ENCODE measurements at places on chromosomes 6 and 20.

GRCh38 chr20:21315138-21315537 lies 12.0 kb downstream of the XRN2 start:
- DNase-seq, result no peak

GRCh38 chr6:88750936-88751335 lies 212.5 kb downstream of the RNGTT start:
- no peak for DNase-seq

DNA sequence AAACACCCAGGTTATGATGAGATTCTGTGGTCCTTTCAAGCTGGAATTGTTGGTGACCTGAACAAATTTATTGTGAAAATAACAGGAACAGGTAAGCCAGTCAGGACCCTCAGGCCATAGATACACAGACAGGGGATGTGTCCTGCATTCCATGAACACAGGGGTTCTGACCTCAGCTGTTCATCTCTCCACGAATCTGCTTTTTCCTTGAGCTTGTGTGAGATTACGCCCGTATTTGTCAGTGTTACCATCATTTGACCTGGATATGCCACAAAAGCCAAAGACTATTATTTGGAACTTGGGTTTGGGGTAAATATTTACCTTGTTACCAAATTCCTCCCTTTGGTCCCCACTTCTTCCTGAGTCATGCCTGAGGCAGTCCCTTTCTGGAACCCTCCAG lies 288.9 kb downstream of the PREX1 start:
- DNase-seq, result no peak

DNA sequence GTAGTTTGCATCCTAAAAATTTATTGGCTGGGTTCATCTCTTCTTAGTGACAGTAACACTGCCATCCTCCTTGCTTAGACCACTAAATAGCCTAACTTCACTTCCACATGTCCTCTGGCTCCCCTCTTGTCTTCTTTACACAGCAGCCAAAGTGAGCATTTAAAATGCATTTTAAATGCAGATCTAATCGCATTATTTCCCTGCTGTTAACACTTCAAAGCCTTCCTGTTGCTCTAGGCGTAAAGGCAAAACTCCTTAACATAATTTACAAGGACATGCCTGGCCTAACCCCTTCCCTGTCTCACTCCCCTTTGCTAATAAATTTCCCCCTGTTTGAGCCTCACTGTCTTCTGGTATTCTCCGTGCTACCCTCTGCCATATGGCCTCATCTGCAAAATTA lies 26.5 kb downstream of the NKAIN2 start:
- DNase-seq, result no peak

DNA sequence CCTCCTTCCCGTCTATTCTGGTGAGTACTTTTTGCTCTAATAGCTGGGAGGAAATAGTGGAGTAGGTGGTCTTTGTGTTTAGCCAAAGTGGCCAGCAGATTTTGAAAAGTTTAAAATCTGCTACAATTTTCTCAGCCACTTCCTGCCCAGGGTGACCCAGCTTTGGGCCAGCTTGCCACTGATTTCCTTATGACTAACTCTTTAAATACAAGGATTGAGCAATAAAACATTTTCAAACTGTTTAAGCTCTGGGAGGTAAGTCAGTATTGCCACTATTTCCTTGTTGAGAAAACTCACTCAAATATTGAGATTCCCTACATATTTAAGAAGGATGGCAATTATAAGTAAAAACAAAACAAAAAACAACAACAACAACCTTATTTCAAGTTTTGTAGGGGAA lies 54.5 kb downstream of the TRMT11 start:
- DNase-seq, result no peak

DNA sequence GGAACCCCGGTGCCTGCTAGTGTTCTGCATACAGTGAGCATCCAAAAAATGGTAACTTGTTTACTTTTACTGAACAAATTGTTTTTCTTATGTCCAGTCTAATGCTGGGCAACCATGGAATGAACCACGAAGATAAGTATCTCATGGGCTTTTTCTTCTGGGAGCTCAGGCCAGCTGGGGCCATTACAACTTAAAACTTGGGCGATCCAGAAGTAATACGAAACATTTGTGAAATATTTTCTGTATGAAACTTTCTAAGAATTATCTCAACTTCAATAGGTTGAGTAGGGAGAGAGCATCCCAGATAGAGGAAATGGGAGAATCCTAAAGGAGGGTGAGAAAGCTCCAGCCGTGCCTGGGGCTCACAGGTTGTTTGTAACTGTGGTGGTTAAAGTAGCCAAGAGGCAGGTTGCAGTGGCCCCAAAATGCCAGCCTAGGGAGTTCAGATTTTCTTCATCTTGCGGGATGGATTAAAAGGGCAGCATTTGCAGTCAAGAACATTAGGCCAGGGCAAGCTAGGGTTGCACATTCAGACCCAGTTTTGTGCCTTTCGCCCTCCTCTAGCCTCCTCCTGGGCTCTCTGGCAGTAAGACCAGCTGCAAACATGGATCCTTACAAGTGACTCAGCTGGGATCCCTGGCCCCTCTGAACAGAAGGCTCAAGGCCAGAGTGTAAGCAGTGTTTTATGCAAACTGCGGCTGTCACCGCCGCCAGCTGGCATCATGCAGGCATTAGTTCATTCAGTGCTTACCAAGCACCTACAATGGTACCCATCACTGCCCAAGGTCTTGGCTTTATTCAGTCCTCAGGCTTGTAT lies 41.5 kb downstream of the ELMO2 start:
- DNase-seq, result no peak

DNA sequence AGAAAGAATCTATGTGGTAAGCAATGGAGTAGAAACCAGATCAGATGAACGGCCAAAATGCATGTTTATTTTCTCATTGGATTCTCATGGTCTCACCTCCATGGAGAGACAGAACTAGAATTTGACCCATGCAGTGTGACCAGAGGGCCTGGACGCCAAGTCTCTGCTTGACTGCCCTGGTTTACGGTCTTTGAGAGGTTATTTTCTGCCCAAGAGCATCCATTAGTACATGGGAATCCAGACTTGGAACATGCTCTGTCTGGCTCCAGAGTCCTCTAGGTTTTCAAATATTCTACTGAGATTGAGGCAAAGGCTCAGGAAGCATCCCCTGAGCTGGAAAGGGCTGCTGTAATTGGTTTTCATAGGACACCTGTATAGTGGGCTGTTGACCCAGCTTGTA lies 45.5 kb upstream of the UST start:
- DNase-seq, result no peak

- DNase-seq, result no peak
Observed at GRCh38 chr20:50415516-50416268, 94.5 kb upstream of the PTPN1 start.

DNA sequence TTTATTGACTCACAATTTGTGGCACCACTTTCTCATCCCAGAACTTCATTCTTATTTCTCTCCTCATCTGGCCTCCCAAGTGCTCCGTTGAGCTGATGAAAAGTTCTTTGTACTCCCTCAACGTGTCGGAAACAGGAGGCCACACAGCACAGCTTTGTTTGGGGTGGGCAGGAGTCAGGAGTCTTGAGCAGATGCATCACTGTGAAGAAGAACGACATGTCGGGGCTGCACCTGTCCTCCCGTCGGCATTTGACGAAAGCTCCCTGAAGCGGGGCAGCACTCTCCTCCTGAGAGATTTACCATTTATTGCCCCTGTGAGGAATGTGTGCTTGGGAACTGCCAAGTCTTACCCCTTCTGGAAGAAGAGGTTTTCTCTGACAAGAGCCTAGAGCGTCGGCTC lies 28.1 kb downstream of the TAF8 start:
- DNase-seq, result no peak

Measured in NCI-H345 (cell line).